Fibroblast of mammary gland (primary cell): ENCODE measurements at places on chromosomes 5 and 9.
A peak's percentile ranks its signal among the peaks of the same experiment; 100 is the strongest.

GRCh38 chr5:36763454-36763853 lies 113.1 kb upstream of the NIPBL start:
- DNase-seq, result no peak

- DNase-seq, result no peak
These were observed 5.4 kb upstream of the OTULINL start for GRCh38 chr5:14576206-14576605.

- DNase-seq, result peak; percentile 39
These were observed 6.9 kb upstream of the GSN start for GRCh38 chr9:121261107-121261460.

DNA sequence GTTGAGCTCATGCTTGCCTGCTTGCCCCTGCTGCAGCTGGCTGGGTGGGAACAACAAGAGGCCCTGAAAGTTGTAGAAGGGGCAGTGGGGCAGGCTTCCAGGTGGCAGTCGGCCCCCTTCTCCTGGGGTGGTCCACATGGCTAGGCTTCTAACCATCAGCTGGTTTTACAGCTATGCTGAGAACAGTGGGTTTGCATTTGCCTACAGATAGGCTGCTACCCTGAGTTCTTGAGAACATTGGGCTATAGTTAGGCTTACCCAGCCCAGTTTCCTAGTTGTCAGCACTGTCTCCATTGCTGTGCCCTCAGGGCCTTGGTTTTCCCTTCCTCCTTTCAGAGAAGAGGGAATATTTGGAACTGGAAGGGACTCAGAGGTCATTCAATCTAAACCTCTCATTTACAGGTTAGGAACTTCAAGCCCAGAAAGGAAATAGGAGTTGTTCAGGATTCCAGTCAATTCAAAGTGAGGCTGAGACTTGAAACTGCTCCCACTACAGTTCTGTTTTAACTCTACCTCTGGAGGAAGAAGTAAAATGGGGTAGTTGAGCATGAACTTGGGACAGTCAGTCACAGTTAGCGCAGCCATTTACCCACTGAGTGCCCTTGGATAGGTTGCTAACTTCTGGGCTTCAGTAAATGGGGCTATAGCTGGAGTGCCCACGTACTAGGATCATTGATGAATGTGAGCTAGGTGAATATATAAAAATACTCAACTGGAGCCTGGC lies 11.5 kb downstream of the LARP1 start:
- no peak for DNase-seq

GRCh38 chr9:136011703-136012496 lies 50.7 kb upstream of the UBAC1 start:
- peak; percentile 77 for DNase-seq

DNA sequence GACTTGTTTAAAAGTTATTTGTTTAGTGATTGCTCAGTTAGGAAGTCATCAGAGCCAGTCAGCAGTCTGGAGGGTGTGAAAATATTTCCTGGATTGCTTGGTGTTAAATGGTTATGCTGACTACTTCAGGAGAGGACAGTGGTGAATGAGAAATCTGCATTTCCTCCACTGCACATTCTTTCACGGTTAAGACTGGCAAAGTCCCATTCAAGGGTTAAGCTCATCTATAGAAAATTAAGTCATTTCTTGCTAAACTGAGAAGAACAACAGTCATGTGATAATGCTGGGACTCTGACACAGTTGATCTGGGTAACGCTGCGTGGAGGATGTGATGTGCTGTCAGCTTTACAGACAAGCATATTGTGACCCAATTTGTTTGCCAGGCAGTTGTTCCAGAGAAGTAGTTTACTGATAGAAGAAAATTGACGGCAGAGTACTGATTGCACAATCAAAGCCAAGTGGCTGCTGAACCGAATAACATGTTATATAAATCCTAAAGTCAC lies 80.4 kb downstream of the GRAMD2B start:
- peak; percentile 77 for DNase-seq

DNA sequence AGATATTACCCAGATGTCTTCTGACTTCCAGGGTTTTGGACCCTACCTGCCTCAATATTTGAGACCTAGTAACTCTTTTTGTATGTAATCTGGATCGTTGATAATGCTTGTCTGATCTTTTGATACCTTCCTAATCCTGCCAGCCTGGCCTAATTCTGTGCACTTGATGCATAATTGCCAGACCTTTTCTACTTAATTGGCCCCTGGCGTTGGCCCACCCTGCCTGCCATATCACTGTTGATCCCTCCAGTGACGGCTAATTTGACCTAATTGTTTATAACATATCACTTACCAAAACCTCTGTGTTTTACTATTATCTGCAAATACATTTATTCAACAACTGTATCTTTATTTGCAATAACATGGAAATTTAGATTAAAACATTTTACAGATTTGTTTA lies 49.0 kb downstream of the SLC44A1 start:
- DNase-seq, result no peak

DNA sequence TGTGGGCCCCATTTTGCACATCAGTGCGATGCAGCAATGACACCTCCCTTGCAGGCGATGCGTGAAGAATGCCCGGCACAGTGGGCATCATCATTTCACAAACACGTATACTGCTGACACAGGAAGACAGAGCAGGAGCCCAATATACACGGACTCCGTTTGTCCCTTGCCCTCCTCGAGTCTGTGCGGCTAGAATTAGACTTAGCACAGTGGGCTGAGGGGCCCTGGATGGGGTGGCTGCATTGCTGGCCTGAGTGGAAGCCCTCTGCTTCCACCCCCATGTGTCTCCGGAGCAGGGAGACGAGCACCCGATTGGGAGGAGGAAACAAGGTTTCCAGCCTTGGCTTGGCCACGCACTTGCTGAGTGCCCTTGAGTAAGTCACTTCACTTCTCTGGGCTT lies 40.8 kb downstream of the GSN start:
- no peak for DNase-seq

DNA sequence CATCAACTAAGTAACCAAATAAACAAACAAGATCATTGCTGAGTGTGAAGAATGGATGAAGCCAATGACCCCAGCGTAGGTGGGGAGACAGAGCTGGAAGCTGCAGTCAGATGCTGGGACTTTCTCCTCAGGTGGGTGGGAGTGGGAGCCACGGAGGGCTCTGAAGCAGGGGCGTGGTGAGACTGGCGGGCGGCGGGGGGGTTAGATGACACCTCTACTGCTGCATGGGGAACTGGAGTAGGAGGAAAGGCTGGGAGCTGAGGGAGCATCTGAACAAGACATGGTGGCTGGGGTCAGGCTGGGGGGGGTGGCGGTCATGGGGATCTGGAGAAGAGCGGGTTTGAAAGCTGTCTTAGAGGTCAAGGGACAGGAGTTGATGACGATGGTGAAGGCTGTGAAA lies 193.8 kb downstream of the C9orf50 start:
- DNase-seq, result no peak
